CD8-positive, alpha-beta memory T cell (primary cell): ENCODE measurements at places on chromosomes 4 and X.

- DNase-seq: no peak
Measured at GRCh38 chrX:672931-673330, 42.3 kb downstream of the SHOX start.

DNA sequence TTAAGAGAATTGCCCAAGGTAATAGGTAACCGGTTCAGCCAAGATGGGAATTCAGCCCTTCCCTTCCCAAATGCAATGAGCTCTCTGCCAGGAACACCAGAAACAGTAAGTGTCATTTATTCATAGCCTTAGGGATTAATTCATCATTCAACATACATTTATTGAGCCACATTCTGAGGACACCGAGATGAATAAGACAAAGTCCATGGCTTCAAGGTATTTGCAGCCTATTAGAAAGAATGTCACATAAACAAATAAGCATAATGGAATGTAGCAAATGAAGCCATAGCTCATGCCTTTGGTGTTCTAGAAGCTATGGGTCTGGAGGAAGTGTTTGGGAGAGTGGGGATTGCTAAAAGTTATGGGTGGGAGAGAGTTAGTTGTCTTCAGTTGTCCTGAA is 6.3 kb upstream of the TAB3 start:
- DNase-seq: no peak

- no peak for DNase-seq
Measured at GRCh38 chr4:174739576-174739975, 89.5 kb downstream of the GLRA3 start.

DNA sequence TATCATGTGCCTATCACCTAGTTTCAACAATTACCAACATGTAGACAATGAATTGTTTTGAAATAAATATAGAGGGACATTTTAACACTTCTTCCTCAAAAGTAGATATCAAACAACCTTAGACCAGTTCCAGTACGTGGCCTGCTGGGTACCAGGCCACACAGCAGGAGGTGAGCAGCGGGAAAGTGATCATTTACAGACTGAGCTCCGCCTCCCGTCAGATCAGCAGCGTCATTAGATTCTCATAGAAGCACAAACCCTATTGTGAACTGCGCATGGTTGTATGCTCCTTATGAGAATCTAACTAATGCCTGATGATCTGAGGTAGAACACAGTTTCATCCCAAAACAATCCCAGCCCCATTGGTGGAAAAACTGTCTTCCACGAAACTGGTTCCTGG is 6.5 kb downstream of the BBS7 start:
- DNase-seq: no peak

DNA sequence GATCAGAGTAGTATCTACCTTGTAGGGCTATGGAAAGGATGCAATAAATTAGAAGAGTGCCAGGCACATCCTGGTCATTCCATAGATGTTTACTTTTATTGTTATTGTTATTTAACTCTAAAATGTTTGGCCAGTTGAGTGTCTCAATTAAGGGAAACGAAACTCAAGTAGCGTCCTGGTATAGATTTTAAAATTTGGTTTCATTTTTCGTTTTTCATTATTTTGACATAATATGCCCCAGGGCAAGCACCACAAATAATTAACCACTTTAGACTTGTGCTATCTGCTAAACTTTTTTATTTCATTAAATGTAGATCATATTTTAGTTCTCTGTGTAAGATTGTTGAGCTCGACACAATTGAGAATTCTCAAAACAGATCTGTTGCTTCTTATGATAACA is 179.7 kb upstream of the PRPS2 start:
- no peak for DNase-seq

DNA sequence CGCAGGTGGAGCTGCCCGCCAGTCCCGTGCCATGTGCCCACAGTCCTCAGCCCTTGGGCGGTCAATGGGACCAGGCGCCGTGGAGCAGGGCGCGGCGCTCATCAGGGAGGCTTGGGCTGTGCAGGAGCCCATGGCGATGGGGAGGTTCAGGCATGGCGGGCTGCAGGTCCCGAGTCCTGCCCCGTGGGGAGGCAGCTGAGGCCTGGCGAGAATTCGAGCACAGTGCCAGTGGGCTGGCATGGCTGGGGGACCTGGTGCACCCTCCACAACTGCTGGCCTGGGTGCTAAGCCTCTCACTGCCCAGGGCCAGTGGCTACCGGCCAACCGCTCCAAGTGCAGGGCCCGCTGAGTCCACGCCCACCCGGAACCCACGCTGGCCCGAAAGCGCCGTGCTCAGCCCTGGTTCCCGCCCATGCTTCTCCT is 646.5 kb downstream of the GABRG1 start:
- no peak for DNase-seq

DNA sequence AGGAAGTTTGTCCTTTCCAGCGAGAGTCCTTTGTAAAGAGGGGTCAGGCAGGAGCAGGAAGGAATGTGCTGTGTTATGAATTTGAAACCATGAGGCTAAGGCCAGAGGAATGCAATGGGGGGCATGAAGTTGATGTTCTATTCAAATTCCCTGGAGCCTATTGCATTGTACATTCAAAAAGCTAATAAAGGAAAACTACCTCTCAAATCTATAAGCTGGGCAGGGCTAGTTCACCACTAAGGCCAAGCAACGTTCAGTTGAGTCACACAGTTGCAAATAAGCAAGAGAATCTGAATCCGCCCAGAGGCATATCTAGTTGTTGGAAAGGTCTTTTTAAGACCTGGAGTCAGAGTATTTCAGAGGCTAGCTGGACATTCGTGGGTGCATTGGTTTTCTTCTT is 148.3 kb downstream of the DCTD start:
- no peak for DNase-seq

GRCh38 chr4:38314663-38315062 is 349.3 kb upstream of the KLF3 start:
- DNase-seq: no peak

DNA sequence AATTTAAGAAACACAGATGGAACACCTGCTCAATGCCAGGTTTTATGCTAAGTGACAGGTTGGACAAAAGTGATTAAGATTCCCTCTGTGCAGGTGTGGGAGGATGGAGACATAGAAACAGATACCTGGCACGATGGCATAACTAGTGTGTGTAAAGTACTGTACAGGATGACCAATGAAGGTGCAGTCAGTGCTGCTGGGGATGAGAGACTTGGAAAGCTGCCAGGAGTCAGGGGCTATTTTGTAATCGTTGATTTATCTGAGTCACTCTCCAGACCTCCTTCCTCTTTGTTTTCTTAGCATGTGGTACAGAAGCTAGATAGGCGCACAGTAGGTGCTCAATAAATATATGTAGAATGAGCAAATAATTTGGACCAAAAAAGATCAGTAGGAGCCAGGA is 58.2 kb downstream of the CWH43 start:
- no peak for DNase-seq

- no peak for DNase-seq
Measured at GRCh38 chrX:40663880-40664630, 16.7 kb upstream of the CXorf38 start.

- no peak for DNase-seq
Measured at GRCh38 chrX:93322110-93322509, 351.3 kb downstream of the NAP1L3 start.
